Activated CD4-positive, alpha-beta T cell treated with anti-CD3 and anti-CD28 coated beads, Interleukin-2, amount 50 U/mL, for 24 hours (primary cell): ENCODE measurements at places on chromosomes 5 and 9.

- no peak for DNase-seq
Observed at GRCh38 chr5:155676967-155677366, 650.0 kb upstream of the SGCD start.

- DNase-seq: no peak
Observed at GRCh38 chr5:164672931-164673694, 1167.7 kb downstream of the MAT2B start.

GRCh38 chr5:9058161-9058560 lies 487.7 kb downstream of the SEMA5A start:
- no peak for DNase-seq

GRCh38 chr5:69305512-69305911 lies 27.1 kb downstream of the CCDC125 start:
- DNase-seq: no peak

- no peak for DNase-seq
Observed at GRCh38 chr5:31332160-31332559, 138.7 kb downstream of the CDH6 start.

DNA sequence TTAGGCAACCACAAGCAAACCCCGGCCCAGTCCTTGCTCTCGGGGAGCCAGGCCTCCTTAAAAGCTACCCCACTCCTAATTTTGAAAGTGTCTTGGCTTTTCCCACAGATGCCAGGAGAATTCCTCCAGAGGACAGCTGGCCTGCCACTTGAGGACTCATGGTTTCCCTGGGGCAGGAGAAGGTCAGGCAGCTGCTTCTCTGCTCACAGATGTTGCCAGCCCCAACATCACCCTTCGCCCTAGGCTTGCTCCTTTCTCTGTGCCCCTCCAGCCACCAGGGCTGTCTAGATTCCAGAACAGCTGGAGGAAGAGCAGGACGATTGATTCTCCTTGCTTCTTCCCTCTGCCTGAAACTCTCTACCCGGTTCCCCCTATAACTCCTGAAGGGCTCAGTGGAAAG lies 8.5 kb downstream of the GGTA1 start:
- no peak for DNase-seq

GRCh38 chr5:143403593-143404415 lies at the start of gene NR3C1:
Gene NR3C1 (minus strand): TSS chr5:143403686. CDS start chr5:143400839, 2,847 bp downstream.
- DNase-seq: peak; percentile 77

DNA sequence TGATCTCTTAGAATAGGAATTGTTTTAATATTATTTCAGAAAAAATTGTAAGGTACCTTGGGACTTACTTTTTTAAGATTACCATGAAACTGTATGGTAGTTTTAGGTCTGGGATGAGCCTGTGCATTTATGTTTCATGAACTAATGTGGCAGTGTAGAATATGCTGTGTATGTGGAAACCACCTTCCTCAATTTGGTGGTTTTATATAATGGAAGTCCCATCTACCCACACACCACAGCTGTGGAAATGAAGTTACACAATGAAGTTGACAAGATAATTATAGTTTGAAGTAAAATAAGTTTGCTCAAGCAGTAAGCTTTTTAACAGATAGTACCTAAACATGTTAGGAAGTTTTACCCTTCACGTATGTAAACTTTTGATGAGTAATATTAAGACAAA lies 24.4 kb downstream of the WDR36 start:
- DNase-seq: no peak

GRCh38 chr5:133783481-133783880 lies 171.1 kb upstream of the FSTL4 start:
- no peak for DNase-seq

DNA sequence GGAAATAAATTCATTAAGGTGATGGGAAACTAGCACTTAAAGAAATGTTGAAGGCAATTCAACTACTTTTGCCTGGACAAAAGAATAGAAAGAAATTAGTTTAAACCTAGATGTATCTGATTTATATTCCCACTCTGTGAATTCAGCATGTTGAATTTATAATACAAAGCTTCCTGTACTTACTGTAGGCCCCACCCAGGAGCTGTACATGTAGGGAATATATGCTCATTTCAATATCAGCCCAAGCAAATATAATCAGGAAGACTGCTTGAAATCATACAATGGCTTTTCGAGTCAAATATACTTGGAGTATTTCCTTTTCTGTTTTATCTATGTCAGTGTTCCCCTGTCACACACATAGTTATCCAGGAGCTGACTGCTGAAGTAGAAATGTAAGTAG lies 102.1 kb downstream of the OTULIN start:
- DNase-seq: no peak

GRCh38 chr5:122053181-122054109 lies 24.6 kb downstream of the LOX start:
- DNase-seq: no peak
